ENCODE measurements at places on chromosomes 7 and 10. TPM values are rescaled to one million over a fixed set of nuclear protein-coding genes. Genes with fewer than 3 reads are reported as not detected.
A peak's percentile ranks its signal among the peaks of the same experiment; 100 is the strongest.

GRCh38 chr7:144085978-144086377 is at the start of gene OR2A12:
Gene OR2A12, plus strand, starts transcription at chr7:144086278. Its CDS starts 8,830 bp downstream, at chr7:144095108.
- DNase-seq = no peak

DNA sequence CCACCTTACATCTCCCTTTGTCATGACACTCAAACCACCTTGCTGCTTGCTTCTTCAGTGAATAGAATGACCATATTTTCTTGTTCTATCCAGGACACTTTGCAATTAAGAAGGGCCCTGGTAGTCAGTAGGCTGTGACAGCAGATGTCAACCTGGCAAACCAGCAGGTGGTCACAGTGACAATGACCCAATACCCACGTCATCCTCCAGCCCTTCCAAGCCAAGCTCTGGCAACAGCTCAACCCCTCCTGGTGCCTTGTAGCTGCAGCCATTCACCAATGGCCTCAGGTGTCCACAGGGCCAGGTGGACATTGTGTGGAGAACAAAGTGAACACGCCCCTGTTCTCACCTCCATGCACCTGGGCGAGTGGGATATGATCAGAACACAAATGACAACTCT is 87.6 kb upstream of the MACROH2A2 start:
- DNase-seq = no peak

DNA sequence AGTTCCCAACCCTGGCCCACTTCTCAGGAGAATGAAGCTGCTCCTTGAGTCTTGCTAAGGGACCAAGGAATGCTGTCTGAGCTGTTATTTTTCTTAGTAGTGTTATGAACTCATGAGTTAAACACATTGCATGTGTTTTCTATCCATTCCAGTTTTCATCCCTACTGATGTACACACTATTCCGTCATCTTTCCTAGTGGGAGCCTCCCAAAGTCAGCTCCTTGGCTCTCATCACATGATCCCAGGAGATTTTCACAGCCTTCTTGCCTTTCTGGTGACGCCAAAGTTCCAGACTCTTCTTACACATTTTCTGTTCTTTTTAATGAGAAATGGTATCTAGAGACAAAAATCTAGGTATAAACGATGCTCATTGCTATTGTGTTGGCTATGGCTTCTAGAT is 8.4 kb upstream of the C10orf71 start:
- DNase-seq = peak; percentile 55

The GBX1 gene
- total RNA-seq = 0.30 TPM

DNA sequence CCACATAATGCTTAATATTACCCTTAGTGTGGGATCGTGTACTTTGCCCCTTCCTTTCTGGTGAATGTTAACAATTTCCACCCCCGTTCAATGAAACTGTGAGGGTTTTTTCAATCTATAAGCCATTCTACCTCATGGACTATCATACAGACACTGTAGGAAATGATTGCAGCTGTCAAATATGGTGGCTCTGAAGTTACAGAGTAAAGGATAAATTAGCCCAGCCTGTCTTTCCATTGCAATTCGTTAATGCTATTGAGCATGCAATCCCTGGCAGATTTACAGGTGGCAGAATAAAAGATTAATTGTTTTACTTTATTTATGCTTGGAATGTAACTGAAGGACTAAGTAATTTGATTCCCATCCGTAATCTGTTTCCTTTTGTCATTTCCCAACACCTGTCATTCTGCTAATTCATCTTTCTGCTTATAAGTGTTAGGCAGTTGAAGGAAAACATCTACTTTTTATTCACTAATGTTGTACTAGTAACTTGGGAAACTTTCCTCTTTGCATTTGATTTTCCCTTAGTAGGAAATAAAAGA is 1211.6 kb upstream of the LRRN3 start:
- no peak for DNase-seq

DNA sequence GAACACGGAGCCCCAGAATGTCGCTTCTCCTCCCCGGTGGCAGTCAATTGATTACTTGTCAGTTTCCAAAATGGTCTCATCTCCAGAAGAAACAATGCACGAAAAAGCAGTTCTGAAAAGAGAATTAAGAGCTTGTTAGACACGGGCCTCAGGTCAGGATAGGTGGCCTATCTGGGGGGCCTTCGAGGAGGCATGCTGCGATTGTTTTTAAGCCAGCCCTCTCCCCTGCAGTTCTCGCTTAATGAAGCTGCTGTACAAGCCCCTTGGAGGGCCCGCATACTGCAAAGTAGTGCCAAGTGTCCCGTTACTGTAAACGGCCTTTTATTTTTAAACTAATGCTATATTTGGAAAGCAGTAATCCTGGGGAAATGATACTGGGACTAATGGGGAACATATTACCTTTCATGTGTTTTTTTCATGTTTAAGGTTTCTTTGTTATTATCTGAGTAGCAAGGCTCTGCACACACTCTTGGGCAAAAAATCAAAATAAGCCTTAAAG is 114.8 kb upstream of the TCF7L2 start:
- DNase-seq = no peak

DNA sequence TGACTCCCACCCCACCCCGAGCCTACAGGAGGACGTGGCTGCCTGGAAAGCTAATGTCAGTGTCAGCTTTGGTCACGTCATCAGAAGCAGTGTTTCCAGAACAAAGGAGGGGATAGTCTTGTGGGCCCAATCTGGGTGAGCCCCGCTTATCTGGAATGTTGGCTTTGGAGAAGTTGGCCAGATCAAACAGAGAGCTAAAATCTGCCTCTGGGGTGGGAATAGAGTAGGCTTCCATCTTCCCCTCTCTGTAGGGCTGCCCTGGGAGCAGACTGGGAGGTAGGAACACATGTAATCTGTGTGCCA is 32.5 kb downstream of the SRRM3 start:
- DNase-seq = no peak

- no peak for DNase-seq
These were observed 44.8 kb upstream of the SP8 start for GRCh38 chr7:20831451-20831850.

DNA sequence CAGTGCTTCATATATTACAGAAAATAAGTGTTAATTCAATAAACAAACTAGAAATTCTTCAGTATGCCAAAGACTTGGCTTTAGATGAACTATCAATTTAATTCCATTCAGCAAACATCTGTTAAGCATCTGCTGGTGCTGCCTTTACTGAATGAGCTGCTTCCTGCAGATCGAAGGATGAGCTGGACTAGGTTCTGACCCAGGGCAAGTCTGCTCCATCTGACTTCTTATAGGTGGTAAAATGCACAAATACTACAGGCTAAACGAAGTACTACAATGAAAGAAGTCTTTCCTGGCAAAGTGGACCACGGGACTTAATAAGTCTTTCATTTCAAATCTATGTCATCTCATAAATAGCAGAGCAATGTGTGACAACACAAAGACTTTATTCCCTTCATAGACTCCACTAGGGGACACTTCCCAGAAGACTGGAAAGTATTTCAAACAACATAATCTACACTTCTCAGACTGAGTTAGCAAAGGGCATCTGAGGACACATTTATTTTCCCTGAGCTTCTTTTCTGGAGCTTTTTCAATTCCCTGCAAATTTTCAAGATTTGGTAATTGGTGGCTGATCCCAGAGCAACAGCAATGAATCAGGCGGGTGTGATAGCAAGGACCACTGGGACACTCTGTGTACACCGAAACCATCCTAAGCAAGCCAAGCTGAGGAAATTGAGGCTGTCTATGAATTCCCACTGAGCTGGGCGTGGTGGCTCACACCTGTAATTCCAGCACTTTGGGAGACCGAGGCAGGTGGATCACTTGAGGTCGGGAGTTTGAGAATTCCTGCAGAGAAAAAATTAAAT is 108.9 kb upstream of the FRMD4A start:
- DNase-seq = peak; percentile 70

GRCh38 chr10:74034301-74034700 is 36.4 kb downstream of the VCL start:
- DNase-seq = no peak

The HGF gene
- 4.7 TPM for total RNA-seq

DNA sequence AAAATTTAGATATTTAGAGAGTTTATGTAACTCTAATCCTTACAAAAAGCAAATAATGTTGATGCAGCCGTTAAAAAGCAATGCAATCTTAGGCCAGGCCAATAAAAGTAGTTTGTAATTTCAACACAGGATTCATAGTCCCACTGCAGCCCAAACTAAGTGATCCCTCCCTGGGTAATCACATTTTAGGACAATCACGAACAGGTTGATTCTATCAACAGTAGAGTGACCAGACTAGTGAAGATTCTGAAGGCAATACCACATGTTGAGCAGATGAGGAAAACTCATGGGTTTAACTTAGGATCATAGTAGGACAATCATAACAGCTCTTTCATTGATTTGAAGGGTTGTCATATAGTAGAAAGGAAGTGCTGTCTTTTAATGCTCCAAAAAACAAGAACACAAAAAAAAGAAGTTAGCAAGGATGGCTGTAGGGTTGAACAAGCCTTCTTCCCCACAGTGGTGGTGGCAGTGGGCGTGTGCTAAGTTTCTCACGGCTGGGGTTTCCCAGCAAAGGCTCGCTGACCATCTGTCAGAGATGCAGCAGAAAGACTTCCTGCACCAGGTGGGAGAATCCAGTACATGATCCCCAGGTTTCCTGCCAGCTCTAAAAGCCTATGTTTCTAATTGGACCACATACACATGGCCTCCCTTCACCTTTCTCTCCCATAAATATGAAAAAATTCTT is 212.2 kb downstream of the CHRM2 start:
- no peak for DNase-seq

DNA sequence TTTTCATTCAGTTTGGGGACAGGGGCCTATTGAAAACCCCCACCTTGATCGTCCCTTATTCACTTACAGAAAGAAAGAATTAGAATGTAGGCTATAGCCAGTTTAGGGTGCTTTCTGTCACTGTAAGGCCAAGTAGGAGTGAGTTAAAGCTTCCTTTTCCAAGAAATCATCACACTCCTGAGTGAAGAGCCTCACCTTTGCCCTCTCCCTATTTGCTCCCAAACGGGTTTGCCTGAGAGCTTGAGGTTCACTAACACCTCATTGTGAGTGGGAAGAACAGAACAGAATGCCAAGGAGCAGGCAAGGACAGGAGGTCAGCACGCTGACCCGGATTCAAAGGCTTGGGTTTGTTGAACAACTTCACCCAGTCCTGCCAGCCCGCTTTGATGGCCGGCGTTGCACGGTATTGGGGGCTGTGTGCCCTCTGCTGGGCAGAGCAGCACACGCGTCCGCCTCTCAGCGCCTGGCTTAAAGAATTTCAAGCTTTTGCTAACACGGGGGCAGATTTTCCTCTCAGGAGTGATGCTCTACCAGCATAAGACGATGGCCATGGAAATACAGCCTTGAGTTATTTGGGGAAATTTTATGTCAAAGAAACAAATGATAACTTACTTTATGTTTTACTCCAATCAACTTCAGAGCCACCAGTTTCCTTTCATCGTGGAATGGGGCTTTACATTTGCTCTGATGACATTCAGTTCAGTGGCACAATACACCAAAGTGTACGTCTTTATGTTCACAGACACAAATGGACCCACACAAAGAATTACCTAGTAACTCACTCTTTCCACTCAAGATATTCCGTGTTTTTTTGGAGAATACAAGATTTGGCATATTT is 470.0 kb downstream of the SUGCT start:
- DNase-seq = no peak

DNA sequence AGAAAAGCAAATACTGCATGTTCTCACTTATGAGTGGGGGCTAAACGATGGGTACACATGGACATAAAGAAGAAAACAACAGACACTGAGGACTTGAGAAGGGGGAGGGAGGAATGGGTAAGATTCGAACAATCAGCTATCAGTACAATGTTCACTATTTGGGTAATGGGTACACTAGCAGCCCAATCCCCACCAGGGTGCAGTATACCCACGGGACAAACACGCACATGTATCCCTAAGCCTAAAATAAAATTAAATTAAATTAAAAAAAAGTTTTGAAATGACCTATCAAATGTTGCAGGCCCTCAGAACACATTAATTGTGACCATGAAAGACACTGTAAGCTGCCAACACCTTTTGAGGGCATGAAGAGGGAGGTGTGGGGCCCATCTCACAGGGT is 316.0 kb downstream of the WDR37 start:
- DNase-seq = no peak

GRCh38 chr10:67837541-67838314 is at the start of gene DNAJC12:
Gene DNAJC12, minus strand, starts transcription at chr10:67838188. Its CDS starts 177 bp downstream, at chr10:67838011.
- peak; percentile 84 for DNase-seq

The OR2A2 gene
- not detected for total RNA-seq

- no peak for DNase-seq
These were observed 6.4 kb downstream of the NEBL start for GRCh38 chr10:20890491-20891337.

GRCh38 chr7:29976673-29977415 is 12.8 kb downstream of the SCRN1 start:
- peak; percentile 41 for DNase-seq

DNA sequence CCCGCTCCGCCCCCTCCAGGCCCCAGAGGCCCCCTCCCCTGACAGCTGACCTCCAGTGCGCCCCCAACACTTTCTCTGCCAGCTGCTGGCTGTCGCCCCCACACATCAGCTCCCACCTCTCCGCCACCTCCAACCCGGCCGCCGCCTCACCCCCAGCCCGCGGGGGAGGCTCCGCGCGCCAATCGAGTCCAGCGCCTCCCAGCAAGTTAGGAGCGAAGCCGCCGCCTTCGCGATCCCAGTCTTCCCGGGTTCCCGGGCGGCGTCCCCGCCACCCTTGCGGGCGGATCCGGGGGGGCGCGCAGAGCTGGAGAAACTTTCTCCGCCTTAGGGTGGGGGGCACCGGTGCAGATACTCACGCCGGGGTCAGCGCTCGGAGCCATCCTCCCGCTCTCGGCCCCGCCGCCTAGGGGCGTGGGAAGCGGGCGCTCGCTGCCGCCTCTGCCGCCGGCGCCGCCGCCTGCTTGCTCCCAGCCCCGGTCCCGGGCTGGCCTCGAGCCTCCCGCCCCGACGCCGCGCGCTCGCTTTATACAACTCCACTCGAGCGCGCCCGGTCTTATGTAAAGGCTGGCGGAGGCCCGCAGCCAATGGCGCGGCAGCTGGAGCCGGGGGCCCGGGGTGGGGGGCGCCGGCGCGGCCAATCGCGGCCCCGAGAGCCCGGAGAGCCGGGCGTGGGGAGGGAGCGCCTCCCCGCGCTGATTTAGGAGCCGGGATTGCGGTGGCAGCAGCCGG is at the start of gene CRTAC1:
CRTAC1 (minus strand) TSS at position 529 of the 729 bp plus-strand sequence; CDS start at position 380, 149 bp downstream.
- DNase-seq = no peak

DNA sequence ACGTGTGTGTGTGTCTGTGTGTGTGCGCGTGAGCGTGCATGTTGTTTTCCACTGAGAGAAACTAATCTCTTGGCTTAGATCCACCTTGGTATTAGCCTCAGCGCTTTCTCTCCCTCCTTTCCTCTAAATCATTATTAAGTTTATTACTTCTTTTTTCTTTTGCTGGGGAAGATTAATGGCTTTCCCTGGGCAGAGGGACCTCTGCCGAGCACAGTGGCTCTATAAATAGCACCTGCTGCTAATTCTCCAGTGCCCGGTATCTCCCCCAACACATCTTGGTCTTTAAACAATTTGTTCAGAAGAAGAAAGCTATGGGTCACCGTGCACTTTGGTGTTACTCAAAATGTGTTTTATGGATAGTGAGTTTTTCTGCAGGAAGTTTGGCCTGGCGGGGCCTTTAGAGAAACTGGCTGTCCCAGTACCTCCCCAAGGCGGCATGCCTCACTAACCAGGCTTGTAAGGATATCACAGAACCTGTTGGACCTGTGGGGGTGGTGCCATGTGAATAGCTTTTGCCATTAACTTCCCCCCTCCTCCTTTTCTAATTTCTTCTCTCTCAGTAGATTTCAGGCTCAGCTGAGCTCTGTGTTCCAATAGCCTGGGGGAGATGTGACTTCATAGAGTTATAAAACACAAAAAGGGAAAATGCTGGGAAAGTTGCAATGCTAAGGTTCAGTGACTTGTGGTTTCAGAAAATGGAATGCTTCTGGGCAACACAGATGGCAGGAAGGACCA is 70.1 kb upstream of the RAB11FIP2 start:
- no peak for DNase-seq

The UPK3BL1 gene
- total RNA-seq = 37.9 TPM
